AG04450 (cell line): ENCODE measurements at places on chromosomes 5 and 9. TPM values are rescaled to one million over a fixed set of nuclear protein-coding genes. Genes with fewer than 3 reads are reported as not detected.

DNA sequence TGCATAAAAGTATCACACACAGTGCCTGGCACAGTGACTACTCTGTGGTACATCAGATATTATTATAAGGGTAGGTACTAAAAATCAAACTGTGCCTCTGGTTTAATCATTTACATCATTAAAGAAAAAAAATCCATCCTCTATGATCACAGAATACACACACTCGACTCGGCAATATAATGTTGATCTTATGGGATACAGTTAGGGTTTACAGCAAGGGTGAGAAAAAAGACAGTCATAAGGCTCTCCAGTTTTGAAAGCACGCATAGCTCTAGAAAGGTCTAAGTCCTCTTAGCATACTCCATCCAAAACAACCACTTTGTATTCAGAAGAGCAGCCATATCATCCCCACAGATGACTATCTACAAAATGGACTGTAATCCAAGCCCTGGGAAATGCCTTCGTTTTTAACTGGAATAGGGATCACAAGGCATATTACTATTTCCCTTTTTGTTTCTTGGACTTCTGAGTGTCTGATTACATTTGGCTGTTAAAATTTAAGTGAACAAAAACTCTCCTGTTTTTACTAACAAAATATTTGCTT lies 26.6 kb downstream of the TRPM3 start:
- no peak for DNase-seq

GRCh38 chr9:110591526-110591925 lies 12.0 kb upstream of the SVEP1 start:
- no peak for DNase-seq

- DNase-seq, result no peak
These were observed 64.6 kb downstream of the SH3TC2 start for GRCh38 chr5:148998174-148998797.

- DNase-seq, result no peak
These were observed 2.1 kb downstream of the ARHGEF37 start for GRCh38 chr5:149583394-149583793.

DNA sequence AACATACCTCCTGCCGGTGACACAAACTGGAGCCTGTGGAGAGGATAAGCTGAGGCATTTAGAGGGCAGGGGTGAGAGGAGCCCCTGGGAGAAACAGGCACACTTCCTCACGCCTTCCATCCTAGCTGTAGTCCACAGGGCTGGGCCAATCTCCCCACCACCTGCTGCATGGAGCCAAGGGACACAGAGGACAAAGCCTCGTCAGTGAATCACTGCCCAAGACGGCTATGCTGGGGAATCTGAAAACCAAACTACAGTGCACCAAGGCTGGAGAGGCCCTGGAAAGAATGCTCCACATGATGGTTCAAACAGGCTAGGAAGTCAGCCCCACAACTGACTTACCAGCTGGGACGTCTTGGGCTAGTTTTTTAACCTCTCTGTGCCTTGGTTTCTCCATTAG lies 57.0 kb downstream of the SHB start:
- no peak for DNase-seq

DNA sequence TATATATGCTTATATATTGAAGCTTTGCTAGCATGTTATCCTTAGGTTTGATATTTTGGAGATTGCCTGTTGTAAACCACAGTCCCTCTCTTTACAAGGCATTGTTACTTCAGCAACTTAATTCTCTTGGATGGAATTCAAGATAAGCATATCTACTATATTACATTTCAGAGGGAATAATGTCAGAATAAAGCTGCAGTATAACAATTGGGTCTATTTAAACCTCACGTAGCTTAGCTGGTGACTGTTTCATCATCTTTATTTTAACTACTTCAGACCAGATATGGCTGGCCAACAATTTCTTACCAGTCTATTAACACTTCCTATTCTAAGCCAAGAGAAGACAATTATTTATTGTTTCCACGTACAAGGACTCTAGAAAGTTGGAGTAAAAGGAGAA lies 27.1 kb downstream of the ZCCHC10 start:
- no peak for DNase-seq

- no peak for DNase-seq
These were observed 179.2 kb downstream of the FBN2 start for GRCh38 chr5:128358826-128359225.

DNA sequence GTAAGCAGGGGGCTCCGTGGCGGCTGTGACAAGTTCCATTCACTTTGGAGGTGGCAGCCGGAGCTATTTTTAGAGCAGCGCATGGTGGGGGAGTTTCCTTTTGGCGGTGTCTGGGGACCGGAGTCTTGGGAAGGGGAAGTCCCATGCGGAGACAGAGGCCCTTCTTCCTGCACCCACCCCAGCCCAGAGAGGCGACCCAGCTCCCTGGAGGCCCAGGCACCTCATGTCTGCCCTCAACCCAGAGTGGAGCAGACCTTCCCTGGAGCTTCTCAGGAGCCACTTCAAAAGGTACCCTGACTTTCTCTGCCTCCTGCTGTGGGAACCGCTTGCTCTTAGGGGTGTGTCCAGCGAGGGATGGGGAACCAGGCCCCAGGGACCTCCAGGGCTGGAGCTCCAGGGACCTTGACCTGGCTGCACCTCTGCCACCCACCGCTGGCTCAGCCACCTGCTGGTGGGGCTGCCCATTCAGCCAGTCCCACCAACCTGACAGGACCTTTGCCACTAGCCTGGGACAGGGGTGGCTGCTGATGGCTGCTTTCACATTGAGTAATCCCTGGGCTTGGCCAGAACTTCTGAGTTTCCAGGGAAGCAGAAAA lies 34.1 kb downstream of the NEK6 start:
- DNase-seq, result no peak

Gene PCDHGB4
- polyA plus RNA-seq, result 10.3 and 10.9 TPM in 2 replicates
